ENCODE measurements at places on chromosomes 2 and 18.

DNA sequence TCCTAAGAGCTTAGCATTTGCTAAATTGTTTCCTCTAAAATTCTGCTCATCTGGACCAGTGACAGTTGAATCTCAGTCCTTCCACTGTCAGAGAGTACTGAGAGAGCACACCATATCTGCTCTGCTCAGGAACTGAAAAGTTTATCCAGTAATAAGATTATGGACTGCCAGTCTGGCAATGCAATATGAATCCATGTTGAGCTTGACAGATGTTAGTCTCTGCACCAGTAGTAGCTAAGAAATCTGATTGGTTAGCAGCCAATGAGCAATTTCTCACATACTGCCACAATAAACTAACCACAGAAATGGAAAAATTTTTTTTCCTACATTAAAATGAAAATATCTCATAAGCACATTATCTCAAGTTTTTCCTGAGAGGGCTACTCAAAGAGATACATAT lies 2.3 kb downstream of the PRKD3 start:
- DNase-seq, result no peak

GRCh38 chr2:232681527-232681926 lies 15.6 kb upstream of the GIGYF2 start:
- no peak for DNase-seq

- no peak for DNase-seq
These were observed 57.6 kb downstream of the EPHA4 start for GRCh38 chr2:221514305-221515040.

DNA sequence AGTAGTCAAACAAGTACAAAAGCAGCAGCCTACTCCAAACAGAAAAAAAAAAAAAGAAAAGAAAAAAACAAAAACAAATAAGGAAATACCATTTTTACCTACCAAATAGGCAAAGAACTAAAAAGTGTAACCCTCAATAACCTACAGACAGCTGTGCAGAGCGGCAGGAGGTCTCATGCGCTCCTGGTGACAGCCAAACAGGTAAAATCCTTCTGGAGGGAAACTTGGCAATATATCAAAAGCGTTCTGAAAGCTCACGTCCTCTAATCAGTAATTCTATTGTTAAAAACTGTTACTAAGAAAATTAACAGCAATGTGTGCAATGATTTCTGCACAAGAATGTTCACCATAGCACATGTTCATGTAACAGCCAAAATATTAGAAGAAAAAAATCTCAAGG lies 105.6 kb downstream of the AFF3 start:
- no peak for DNase-seq

DNA sequence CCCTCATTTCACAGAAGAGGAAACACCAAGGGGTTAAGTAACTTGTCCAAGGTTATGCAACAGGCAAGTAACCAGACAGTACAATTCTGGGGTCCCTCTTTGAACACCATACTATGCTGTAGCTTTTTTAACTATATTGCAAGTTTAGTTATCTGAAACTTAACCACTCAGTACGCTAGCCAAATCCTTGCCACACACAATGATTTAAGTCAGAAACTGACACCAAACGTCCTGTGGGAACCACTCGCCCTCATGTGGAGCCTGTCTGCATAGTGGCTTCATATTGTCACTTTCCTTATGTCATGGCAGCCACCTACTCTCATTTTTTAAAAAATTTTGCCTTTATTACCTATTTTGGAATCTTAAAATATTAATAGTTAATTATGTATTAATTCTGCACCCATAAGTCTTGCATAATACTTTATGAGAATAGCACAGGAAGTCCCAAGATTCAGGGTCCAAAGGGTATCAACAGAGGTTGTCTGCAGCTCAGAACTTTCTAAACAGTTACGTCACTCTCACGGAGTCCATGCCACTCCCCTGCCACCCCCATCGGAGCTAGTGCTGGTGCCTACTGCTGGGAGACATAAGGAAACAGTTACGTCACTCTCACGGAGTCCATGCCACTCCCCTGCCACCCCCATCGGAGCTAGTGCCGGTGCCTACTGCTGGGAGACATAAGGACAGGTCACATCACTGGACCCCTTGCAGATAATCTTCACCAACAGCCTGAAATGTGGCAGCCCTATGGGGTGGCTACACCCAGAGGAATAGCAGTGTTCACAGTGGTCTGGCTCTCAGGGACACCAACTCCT lies 99.0 kb downstream of the L3MBTL4 start:
- DNase-seq, result no peak

DNA sequence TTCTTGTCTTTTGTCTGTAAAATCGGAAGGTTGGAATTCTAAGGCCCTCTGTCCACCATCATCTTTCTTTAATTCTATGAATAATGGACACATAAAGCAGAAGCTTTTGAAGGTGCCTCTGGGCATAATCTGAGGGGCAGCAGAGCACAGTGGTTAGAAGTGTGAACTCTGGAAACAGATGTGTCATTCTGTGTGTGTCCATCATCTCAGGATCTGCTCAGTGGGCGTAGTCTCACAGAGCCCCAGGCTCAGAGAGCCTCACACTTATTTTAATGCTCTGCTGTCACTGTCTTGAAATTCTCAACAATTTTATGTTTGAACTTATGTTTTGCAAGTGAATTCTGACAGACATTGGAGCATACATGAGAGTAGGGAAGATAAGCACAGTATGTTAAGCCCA lies 31.0 kb upstream of the CCDC93 start:
- no peak for DNase-seq

DNA sequence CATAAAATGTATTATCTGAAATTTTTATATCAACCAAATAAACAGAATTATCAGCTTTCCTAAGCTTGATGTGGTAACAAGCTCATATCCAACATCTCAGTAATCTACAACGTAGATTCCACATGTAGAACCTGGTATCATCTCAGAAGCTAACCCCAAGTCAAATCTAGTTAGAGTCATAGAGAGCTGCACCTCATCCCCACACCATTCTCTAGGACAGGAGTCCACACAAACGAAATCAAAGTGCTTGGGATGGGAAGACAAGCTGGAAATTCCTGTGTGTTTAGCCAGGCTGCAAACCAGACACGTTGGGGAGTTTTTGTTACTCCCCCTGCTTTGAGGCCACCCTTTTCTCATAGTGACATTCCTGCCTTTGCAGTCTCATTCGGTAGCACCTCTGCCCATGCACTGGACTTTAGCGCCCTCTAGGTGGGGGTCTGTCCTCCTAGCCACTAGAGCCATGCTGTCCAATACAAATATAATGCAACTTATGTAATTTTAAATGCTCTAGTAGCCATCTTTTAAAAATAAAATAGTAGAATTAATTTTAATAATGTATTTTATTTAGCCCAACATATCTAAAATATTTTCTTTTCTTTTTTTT lies 28.1 kb upstream of the SATB2 start:
- DNase-seq, result peak; percentile 29

DNA sequence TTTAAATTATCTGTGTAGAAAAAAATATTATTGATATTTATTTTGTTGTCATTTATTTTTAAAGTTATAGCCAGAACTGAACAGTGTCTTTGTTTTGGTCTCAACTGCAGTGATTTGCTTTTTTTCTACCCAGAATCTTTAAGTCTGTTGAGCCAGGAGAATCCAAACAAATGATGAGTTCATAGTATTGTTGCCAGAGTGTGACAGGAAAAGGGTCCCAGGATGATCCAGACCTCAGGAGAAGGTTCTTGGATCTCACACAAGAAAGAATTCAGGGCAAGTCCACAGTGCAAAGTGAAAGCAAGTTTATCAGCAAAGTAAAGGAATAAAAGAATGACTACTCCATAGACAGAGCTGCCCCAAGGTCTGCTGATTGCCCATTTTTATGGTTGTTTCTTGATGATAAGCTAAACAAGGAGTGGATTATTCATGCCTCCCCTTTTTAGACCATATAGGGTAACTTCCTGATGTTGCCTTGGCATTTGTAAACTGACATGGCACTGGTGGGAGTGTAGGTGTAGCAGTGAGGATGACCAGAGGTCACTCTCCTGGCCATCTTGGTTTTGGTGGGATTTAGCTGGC lies 127.1 kb downstream of the AGPS start:
- DNase-seq, result no peak

All from activated T-cell treated with anti-CD3 and anti-CD28 coated beads for 48 hours (primary cell).